ENCODE measurements at places on chromosomes 5 and 9.

DNA sequence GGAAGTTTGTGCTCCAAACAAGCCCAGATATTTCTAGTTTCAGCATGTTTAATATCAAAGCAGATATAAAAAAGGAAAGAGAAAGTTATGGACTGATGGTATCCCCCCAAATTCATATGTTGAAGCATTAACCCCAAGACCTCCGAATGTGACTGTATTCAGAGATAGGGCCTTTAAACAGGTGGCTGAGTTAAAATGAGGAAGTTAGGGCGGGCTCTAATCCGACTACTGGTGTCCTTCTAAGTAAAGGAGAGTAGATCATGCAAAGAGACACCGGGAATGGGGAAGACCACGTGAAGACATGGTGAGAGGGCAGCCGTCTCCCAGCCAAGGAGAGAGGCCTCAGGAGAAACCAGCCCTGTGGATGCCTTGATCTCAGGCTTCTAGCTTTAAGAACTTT lies 324.1 kb upstream of the KIF2A start:
- DNase-seq: no peak

DNA sequence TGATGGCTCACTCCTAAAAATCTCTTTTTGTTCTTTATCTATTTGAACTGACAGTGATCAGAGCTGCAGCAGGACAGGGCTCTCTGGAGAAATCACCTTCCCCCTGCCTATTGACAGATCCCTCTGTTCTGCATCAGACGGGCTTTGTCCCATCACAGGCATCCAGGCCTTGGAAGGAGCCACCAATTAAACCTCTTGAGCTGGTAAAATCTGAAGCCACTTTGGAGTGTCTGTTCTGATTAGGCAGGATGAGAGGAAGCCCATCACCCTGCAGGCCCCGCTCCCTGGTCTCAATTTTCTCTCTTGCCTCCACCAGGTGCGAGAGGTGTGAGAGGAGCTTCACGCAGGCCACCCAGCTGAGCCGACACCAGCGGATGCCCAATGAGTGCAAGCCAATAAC lies 97.7 kb downstream of the PRDM6 start:
- no peak for DNase-seq

DNA sequence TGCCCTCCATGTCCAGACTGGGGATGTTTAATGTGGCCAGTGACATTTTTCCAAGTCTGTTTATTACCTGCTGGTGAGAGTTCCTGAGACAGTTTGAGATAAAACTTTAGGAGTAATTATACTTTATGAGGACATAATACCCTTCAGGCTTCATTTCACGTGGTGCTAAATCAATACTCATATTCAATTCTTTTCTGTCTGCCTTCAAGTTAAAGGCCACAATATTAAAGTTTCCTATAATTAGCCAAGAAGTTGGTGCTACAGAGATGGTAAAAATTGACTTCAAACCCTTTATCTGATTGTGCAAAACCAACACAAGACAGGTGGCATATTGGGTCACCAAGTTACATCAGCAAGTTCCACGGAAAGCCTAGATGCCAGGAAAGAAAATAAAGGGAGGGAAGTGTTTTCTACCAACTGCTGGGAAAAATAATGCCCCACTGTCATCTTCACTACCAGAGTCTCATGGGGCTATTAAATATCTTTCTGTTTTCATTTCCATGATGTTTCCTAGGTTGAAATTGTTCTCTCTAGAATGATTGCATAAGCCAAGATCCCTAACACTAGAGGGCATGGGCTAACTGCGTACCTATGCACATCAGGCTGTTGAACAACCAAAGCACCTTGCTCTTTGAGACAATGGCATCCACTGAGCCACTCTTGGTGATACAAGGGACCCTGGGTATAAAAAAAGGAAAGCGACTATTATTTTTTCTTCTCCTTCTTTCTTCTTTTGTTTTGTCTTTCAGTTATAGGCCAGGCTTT lies 68.7 kb downstream of the INSYN2B start:
- no peak for DNase-seq

GRCh38 chr9:137326445-137327065 lies 24.5 kb upstream of the NRARP start:
- DNase-seq: no peak

- DNase-seq: no peak
Measured at GRCh38 chr9:3648722-3649246, 123.0 kb upstream of the RFX3 start.

DNA sequence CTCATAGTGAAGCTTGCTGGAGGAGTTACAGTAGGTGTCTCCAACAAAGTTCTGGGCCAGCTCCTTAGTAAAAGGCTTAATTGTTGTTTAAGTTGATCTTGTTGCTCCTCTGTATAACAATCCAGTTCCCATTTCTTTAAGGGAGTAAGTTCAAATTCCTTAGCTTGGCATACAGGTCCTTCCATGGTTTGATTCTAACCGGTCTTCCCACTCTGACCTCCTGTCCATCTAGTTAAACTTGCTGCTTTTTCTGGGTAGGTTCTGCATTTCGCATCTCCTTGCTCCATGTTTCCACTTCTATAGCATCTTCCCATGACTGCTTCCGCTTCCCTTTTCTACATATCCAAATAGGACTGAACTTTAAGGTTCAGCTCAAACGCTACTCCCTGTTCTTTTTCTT lies 95.5 kb downstream of the ARHGAP26 start:
- DNase-seq: no peak

Data from NCI-H1436 treated with DMSO at 0.1 percent for 48 hours (cell line).